ENCODE measurements at places on chromosomes 4 and X.

DNA sequence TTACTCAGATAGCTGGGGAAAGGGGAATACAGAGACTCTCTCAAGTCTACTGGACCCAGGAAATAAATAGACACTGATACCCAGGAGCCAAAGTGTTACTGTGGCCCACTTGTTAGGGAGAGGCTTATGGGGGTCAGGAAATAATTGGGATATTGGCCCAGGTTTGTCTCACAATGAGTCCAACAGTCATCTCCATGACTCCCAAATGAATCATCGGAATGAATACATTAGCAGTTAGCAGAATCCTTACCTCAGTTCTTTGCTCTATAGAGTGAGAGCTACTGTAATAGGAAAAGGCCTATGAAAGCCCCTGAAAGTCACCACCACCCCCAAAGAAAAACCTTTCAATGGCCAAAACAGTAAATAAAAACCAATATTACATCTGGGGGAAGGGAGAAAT lies 42.4 kb upstream of the ARHGEF6 start:
- no peak for DNase-seq

DNA sequence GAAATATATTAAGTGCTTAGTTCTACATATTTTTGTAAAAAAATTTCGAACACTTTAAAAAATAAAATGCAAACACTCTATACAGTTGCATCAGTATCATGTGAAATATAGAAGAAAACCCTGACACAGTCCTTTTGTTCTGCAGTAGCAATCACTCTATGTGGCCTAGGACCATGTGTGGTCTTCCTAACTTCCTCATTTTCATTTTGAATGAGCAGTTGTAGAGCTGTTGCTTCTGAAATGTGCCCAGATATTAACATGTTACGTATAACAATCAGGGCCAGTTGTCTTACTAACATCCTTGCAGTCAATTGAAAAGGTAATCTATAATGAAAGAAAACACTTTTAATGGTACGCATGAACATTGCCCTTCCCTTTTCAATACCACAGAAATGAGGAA lies 107.9 kb downstream of the ZNF827 start:
- no peak for DNase-seq

DNA sequence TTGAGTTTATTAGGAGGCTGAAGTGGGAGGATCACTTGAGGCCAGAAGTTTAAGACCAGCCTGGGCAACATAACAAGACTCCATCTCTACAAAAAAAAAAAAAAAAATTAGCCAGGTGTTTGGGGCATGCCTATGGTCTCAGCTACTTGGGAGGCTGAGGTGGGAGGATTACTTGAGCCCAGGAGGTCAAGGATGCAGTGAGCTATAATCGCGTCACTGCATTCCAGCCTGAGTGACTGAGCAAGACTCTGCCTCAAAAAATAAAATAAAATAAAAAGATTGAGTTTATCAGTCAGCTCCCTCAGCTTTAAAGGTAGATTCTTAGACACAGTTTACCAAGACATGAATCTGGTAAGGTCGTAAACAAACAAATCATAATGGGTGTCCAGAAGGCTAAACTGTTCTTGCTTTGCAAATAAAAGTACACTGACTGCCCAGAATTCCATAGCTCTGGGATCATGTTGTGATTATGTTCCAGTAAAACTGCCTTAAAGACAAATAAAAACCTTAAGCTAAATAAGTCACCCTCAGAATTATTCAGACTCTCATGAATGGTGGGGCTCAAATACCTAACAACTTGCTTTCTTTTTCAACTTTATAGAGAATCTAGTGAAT lies 18.7 kb downstream of the APOO start:
- no peak for DNase-seq

- DNase-seq, result no peak
These were observed 166.8 kb upstream of the HCCS start for GRCh38 chrX:10944136-10944885.

DNA sequence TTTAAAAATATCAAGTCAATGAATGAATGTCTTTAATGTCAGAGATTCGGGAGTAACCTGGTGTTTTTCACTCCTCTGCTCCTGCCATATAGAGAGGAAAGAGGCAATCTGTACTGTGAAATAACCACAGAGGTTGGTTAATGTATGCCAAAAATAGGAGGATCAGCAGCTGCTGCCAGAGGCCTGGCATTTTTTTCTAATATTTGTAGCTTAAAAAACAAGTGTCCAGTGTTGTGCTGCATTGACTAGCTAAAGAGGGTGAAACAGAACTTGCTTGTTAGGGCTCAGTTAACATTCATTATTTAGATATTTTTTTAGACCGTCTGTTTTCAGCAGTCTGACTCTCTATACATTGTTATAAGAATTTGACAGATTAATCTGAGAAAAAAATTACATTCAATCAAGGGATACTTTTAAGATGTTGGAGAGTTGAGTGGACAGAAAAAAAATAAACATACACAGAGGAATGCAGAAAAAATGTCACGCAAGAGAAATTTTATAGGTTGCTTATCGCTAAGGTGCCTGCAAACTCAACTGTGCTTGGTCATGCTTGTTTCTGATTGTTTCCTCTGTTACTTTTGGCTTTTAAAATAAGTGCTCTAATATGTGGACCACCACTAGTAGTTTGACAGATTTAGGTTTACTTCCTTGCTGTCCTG lies 392.3 kb upstream of the GALNT7 start:
- no peak for DNase-seq

DNA sequence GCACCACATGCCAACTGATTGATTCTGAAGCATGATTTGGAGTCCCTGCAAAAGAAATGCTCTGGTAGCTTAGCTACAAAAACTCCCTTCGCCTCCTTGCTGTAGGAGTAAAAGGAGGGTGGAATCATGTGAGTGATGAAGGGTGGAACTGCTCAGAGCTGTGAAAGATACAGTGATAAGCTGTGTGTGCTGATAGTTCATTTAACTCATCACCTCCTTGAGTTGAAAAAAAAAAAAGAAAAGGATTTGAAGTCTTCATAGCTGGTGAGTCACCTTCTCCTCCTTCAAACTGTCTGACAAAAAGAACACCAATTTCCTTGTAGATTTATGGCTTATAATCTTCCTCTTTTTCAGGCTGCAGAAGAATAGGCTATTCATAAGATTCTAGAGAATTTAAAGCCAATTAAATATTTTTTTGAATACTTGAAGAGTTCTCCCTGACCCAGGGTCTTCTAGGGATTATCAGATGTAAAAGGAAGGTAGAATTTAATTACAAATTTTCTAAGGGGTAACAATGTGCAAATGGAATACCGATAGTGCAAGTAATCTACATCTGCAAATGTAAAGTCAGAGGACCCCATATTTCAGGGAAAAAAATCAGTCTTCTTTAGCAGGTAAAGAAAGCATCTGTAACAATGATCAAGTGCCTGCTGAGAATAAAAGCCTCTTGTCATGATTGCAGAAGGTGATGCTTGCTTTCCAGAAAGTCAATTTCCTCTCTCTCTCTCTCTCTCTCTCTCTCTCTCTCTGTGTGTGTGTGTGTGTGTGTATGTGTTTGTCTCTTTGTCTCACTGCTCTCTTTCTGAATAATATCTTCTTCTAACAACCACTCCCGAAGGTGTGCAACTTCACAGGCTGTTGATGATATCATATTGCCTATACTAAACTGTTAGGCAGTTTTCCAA lies 208.8 kb upstream of the VEGFC start:
- DNase-seq, result no peak

DNA sequence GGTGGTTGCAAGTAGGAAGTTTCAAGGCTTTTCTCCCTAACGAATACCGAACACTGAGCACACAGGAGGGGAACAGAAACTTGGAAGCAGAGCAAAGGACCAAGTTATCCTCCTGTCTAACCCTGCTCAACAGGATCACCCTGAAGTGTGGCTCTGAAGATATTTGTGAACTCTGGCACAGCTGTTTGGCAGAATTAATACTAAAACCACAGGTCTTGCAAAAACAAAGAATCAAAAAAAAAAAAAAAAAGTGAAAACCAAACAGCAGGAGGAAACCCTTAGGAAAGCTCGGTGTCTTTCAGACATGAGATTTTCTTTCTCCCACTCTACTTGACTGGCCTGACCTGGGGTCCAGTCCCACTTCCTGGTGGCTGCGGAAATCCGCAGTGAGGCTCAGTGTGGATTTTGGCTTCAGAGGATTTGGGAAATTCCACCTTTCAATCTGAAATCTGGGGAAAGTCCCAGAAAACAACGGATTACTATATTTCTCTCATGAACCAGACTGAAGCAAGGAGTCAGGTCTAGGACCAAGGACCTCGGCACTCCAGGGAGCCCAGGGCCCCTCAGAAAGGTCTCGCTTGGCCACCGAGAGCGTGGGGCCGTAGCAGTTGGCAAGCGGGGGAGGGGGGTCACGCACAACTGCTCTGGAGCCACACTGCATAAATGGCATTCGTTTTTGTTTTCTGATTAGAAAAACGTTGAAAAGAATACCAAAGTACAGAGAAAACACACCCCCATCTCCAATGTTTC lies 867 bp downstream of the TIFA start:
- peak; percentile 14 for DNase-seq

All from immature natural killer cell (primary cell).